ENCODE measurements at places on chromosomes 7 and 10.

DNA sequence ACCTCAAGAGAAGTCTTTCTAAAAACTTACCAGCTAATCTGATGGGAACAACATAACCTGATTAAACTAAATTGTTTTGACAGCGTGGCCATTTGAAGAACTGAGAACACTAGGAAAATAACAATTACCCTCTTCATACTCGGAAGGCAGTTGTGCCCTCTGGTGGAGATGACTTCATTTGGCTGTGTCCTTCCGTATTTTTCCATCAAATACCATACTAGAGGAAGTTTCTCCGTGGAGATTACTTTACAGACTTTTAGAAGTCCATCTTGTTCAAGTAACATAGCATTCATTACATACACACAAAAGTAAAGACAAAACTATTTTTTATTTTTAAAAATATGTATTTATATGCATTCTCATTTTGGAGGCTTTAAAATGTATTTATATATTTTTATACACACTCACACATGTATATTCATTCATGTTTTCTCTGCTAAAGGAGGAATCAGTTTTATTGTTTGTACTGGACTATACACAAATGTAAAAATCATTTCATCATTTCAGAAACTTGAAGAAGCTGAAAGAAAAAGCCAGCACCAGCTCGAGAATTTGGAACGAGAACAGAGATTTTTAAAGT, 25.2 kb downstream of the SMNDC1 start:
- no peak for DNase-seq

DNA sequence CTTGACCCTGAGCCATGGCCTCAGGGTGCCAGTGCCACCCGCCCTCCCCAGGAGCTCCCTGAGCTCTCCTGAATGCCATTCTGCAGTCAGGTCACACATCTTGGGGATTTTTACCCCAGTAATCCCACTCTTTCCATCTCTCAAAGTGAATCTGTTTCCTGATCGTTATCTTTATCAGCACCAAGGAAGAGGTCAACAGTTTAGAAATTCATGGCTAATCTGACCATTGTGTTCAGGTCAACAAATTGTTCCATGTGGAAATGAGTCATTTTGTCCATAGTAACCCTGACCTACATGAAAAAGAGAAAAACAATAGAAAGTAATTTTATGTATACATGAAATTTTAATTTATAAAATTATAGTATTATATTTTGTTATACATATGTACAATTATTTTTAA, 28.8 kb upstream of the ZNF488 start:
- no peak for DNase-seq

GRCh38 chr7:34396437-34397064, 261.5 kb upstream of the NPSR1 start:
- no peak for DNase-seq

DNA sequence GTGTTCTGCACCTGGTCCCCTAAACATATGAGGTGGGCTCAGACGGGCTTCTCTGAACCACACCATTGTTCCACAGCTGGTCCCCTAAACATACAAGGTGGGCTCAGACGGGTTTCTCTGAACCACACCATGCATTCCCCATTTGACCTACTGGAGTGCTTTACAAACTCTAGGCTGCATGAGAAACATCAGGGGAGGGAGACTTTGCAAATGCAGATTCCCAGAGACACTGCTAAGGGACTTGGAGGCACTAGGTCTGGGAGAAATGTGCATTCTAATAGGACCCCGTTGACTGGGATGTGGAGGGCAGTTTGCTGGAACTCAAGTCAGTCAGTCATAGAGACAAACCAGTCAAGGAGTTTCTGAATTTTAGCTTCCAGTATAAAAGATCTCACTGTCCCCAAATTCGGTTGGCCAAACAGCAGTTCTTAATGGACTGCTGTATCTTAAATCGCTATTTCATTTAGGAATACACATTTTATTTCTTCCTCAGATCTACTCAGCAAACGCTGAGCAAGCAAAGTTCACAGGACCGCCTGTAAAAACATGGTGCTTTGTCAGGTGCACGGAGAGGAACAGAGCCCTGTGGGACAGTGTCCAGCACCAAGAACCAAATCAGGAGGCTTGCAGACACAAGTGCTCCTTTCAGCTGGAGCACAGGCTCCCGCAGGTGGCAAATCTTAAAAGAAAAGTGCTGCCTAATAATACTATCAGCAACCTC, 198.8 kb downstream of the SFMBT2 start:
- no peak for DNase-seq

DNA sequence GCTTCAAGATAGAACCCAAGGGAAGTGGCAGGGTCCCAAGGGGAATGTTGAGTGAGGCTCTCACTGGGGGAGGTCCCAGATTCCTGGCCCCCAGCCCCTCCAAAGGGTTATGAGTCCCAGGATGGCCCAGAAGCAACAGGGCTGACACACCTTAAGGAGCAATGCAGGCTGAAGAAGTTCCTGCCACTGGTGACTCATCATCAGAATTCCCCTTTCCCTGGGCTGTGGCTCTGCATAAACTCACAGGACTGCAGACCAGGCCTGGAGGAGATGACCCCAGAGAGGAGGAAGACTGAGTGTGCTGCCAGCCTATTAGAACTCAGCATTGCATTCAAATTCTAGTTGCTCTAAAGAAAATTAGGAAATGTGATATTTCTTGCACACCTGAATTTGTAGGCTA, 126.7 kb downstream of the DPP6 start:
- no peak for DNase-seq

DNA sequence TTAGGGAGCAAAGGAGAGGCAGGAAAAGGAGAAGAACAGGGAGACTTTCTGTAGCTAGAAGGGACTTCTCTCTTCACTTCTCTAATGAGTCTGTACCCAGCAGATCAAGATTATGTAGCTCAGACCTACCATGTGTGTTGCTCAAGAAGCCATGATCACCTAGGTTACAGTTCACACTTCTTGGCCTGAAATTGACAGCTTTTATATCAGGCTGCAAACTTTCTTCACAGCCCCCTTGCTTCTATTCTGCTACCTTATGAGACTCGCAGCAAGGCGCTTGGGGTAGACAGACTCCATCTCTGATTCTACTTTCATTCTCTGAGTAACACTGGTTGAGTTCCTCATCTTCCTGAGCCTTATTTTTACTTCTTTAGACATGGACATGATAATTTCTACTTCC, 19.6 kb upstream of the GIMAP2 start:
- no peak for DNase-seq
